ENCODE measurements at places on chromosomes 4 and X.

DNA sequence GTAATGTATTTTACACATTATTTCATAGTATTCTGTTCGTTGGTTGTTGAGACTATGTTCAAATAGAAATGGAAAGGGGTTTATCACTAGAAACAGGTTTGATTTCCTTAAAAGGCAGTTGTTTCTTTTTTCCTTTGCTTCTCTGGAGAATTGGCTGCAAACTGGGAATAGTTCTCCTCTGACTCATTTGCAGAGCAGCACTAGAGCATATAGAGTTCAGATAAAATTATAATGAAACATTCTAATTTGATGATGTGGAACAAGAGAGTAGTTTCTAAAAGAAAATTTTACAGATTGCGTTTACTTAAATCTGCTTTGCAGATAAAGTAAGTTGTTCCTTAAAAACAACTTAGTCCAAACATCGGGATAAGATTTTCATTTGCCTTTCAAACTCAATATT is 29.7 kb downstream of the SYNPO2 start:
- no peak for DNase-seq

- DNase-seq: no peak
Measured at GRCh38 chr4:957581-958313, 15.6 kb downstream of the DGKQ start.

DNA sequence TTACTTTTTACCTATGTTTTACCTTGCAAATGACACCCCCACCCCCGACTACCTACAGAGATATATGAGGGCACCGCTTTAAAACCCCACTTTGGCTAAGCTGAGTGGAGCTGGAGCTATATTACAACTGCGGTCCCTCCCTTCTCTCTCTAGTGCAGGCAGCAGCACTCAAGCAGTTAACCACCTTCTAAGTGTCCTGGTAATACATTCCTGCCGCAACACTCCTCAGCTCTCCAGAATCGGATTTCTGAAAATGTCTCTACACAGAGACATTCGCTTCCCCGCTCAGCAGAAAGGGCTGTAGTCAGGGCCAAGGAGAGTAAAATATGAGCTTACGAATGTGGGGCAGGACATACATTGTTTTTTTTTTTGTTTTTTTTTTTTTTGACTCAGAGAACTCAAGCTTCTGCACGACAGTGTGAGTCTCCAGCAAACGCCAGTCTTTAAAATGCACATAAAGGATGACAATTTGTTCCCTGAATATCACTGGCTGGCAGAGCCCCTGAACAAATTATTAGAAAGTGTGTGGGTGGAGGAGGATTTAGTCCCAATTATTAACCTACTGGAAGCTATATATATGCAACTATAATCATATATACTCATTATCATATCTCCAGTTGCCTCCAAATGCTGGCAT is 287.0 kb upstream of the TET2 start:
- DNase-seq: no peak

- no peak for DNase-seq
Measured at GRCh38 chr4:165079476-165079875, 25.8 kb downstream of the TRIM75 start.

DNA sequence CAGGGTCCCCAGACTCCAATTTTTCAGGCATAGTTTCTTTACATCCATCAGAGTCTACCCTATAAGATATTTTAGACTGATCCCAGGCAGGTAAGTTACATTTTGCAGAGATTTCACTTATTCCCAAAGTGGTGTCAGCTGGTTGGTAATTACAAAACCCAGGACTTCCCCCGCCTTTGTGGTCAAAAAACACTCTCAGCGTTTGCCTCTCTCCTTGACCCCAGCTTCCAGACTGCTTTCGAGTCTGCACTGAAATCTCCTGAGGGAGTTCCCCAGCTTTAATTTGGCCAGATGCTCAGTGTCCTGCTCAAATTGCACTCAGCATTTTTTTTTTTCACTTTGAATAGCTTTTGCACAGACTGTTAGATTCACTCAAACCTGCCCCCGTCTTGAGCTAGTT is 11.2 kb upstream of the AMOT start:
- no peak for DNase-seq

GRCh38 chr4:8577972-8578371 is 2.2 kb upstream of the GPR78 start:
- DNase-seq: no peak

DNA sequence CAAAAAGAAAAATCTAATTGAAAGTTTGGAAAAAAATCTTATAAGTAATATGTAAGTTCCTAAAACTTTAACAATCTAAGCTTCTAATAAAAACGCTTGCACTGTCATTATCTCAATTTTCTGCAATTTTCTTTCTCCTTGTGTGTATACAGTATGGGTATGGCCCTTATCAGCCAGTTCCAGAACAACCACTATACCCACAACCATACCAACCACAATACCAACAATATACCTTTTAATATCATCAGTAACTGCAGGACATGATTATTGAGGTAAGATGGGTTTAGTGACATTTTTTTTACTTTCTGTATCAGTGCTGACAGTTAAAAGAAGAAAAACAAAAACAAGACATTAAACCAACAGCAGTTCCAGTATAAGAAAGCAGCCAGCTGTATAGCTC is 4.9 kb downstream of the STATH start:
- DNase-seq: no peak

GRCh38 chrX:44330227-44330626 is 13.2 kb downstream of the EFHC2 start:
- no peak for DNase-seq

DNA sequence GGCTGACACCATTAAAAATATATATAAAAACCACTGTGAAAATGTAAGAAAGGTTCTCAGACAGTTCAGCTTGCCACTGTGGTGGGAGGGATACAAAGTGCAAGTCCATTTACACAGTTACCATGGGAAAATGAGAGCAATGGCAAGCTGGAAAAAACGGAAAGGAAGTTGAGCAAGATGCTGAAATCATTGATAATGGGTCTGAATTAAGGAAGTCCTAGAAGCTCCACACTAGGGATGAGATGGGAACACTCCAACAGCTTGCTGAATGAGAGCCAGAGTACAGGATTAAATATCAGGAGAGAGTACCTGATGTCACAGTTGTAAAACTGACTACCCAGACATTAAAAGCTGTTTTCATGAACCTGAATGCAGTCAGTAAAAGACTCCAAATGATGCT is 218.6 kb downstream of the PRDM5 start:
- DNase-seq: no peak

DNA sequence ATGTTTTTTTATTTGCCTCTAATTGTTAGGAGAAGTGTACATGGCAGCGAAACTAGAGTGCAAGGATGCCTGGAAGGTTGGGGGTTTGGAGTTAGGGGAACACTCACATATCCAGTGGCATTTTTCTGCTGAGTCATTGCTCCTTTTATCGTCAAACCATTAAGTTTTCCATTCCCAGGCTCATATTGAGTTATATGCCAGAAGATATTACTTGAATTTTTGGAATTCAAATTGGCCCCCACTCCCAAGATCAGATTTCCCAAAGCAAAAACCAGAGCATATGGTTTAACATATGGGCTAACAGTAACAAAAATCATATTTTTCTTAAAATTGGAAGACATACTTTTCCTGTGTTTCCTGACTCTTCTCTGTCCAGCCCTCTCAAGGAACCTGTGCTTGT is 152.7 kb downstream of the FSTL5 start:
- DNase-seq: no peak

DNA sequence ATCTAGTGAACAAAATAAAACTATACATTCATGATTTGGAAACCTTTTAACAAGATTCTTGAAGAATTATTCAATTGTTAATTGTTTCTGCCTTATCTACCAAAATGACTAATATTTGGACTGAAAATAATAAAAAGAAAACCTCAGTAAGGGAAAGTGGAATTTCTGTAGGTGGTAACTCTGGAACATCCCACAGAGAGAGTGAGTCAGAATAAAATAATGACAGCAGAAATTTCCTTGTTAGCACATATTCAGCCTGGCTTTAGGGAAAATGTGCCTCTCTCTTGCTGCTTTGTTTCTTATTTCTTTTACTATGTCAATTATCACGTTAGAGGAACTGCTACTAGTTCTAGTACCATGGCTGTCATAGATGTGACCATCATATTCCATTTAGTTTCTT is 421.5 kb upstream of the GNPDA2 start:
- no peak for DNase-seq

DNA sequence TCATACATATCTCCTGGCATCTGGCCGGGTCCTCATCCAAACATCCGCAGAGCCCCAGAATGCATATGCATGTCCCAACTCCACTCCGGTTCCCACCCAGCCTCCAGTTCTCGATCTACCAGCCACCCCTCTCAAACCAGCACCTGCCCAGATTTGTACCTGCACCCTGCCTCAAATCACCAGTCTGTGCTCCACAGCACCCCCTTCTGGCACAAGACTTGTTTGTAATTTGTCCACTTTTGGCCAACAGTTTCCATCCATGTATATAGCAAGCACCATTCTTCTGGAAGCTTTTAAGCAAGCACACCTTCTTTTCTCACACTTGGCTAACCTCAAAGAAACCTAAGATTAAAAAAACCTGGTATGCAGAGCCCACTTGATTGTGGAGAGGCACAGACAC is 644.1 kb downstream of the MID1IP1 start:
- no peak for DNase-seq

Data from HL-60 (cell line).